ENCODE measurements at places on chromosomes 4 and X.

DNA sequence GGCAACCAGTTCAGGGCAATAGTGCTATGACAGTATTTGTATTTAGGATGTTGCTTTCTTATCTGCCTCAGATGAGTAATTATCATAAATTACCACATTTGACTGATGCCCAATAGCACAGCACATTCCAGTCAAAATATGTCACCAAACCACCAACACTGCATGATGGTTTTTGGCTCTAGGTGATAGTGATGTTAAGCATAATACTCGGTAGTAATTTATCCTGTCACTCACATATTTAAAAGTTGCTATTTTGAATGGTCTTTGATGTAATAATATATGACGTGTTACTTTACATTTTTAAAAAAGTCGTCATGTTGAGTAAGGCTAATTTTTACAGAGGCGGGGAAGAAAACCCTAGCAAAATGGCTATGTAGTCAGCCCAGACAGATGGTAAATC lies 42.5 kb downstream of the UNC5C start:
- no peak for DNase-seq

- DNase-seq = no peak
Observed at GRCh38 chrX:150731795-150732194, 38.6 kb downstream of the MTMR1 start.

GRCh38 chrX:148298737-148299136 lies 201.7 kb upstream of the AFF2 start:
- no peak for DNase-seq

GRCh38 chr4:20252656-20253282 lies 1.1 kb downstream of the SLIT2 start:
- DNase-seq = no peak

DNA sequence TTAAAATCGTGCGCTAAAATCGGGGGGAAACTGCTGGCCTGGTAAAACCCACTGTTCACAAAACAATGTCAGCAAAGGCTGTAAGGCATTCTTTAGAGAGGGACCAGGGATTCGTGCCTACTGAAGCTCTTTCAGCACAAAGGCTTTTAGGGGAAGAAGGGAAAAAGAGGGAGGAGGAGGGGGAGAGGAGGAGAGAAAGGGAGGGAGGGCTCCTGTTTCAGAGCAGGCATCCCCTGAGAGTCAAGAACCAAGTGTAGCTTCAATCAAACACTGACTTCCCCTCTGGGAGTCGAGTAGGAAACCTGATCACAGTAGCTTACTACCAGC lies 9.5 kb downstream of the BCOR start:
- DNase-seq = no peak

GRCh38 chr4:48300004-48300403 lies 30.4 kb upstream of the TEC start:
- DNase-seq = no peak

GRCh38 chr4:41747230-41748055 lies 1.1 kb downstream of the PHOX2B start:
- DNase-seq = no peak

DNA sequence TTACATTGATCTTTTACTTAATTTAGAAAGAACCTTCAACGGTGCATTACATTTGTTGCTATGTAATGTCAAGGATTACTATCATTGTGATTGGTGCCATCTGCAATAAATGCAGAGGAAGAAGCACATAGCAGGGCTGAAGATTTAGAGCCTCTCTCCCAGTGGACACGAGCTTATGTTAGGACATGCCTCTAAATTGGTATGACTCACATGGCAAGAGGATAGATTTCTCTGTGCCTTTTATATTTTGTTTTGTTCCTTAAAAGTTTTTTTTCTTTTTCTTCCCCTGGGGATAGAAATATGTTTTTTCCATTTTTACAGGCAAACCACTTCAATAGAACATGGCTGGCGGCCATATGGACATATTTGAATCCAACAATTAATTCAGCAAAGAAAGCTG lies 205.0 kb upstream of the HAND2 start:
- no peak for DNase-seq

DNA sequence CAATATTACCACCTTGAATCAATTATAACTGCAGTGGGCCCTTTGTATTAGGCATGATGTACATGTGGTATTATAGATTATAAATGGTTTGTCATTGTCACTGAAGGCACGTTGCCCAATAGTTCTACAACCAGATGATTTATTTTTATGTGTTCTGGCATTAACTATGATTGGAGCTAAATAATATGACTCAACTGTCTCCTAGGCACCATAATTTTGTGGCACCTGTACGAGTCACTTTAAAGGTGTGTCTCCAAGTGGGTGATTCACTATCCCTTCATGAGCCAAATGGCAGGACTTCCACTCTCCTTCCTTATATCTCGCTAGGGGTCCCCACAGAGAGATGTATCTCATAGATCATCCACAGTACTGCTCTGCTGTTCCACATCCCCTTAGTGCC lies 6.1 kb upstream of the SMPX start:
- no peak for DNase-seq

GRCh38 chr4:153509724-153510123 lies 43.6 kb downstream of the TMEM131L start:
- no peak for DNase-seq

DNA sequence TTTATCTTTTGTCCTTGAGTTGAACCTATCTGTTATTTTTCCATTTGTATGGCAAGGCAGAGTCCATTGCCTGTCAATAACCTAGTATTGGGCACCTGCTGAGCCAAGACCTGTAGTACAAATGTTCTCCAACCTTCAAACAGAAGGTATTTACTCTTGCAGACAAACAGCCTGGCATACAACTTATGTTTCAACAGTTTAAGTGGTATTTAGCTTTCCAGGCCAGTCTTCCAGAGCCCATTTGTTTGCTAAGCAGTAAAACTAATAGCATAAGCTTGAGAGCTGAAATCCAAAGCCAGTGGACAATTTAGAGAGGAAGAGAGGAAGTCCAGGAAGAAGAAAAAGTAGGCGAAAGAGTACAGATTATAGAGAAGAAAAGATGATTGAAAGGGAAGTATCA lies 979.3 kb downstream of the GLUD2 start:
- no peak for DNase-seq

DNA sequence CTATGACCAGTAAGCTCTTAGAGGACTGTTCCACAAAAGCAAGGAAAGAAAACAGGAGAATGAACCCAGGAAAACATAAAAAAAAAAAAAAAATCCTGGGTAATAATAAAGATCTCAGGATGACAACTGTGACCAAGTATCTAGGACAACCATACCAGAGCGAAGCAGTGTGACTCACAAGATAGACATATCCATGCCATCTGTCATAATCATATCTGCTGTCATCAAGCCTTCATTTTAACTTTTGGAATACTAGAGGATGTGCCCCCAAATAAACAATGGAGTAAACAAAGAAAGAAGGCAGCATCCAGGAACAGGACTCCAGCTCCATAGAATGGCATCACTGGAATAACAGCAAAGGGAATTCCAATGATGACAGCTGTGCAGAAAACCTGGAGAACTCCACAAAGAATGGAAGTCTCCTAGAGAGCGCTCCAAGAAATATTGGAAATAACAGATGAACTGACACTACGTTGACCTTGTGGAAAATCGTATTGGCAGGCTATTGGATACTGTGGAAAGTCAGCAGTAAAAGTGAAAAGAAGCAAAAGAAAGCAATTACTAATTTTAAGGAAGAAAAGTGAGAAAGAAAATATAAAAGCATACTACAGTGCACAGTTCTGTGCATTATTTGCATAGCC lies 35.3 kb downstream of the HPGDS start:
- DNase-seq = no peak

- DNase-seq = no peak
Observed at GRCh38 chr4:21921526-21922180, 26.9 kb downstream of the KCNIP4 start.

DNA sequence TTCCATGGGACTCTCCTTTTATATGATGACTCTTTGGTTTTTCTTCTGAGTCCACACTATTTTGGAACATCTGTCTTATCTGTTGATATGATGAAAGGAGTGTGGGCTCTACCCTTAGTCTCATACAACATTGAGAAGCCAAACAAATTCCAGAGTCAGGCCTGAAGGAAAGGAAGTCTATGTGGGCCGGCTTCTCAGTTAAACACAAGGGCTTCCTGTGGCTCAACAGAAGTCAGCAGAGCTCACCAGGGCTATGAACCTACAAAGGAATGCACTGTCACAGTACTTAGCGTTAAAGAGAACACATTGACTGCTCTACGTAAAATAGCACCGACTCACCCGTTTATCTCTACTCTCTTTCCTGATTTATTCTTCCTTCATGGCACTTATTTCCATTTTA lies 641.0 kb upstream of the FRG1 start:
- DNase-seq = no peak

DNA sequence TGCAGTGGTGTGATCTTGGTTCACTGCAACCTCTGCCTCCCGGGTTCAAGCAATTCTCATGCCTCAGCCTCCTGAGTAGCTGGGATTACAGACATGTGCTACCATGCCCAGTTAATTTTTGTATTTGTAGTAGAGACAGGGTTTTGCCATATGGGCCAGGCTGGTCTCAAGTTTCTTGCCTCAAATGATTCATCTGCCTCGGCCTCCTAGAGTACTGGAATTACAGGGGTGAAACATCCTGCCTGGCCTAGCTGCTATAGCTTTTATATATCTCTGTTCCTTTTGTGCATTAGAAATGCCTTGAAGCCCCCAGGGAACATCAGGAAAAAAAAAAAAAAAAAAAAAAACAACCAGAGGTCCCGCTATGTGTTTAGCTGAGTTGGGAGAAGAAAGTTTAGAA lies 34.8 kb downstream of the UBE2K start:
- DNase-seq = no peak

GRCh38 chr4:148053298-148054003 lies 321.6 kb downstream of the ARHGAP10 start:
- DNase-seq = no peak

DNA sequence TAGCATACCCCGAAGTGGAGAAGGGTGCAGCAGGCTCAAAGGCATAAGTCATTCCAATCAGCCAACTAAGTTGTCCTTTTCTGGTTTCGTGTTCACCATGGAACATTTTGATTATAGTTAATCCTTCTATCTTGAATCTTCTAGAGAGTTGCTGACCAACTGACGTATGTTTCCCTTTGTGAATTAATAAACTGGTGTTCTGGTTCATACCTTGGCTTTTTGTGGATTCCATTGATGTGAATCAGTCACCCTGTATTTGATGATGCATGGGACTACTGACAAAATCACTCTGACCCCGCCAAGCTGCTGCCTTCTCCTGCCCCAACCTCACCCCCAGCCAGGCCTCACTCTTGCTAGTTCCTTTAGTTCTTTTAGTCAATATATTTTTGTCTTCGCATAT lies 32.7 kb downstream of the F9 start:
- no peak for DNase-seq

GRCh38 chrX:22118161-22118830 lies 86.2 kb downstream of the PHEX start:
- DNase-seq = no peak

DNA sequence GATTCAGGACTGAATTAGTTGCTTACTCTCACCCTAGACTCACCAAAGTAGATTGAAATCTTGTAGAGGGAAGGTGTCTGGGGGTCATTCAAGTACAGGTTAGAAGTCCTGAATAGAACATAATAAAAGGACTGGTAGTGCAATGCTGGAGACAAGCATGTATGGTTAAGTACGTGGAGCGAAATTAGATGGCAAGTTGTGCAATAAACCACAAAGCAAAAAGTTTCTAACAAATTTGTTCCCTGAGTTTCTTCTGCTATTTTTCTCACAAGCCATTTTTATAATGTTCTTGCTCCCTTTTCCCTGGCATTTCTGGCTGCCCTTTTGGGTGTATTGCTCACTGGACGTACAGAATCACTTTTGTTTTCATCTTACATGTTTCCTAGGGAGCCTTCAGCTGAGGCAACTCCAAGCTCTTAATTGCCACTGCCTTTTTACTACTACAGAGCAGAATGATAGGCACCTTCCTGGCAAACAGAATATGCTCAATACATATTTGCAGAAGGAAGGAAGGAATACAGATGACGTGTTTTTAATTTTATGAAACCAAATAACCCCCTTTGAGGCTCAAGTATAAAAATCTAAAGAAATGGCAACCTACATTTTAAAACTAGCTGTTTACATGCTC lies 23.4 kb downstream of the LANCL3 start:
- DNase-seq = no peak

DNA sequence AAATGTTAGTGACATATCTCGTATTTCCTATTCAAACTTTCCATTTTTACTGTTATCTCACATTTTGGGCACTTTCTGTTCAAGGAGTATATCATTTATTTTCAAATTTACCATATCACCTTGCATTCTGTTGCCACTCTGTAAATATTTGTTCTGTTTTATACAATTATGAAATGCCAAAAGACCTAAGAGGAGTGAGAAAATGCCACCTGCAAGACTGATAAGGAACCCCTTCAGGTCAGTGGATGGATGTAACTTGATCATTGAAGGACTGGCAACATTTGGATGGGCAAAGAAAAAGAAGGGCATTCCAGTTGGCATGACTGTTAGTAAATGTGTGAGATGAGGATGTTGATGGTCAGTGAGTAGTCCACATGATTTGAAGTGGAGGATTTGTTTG lies 79.1 kb downstream of the OTC start:
- no peak for DNase-seq

DNA sequence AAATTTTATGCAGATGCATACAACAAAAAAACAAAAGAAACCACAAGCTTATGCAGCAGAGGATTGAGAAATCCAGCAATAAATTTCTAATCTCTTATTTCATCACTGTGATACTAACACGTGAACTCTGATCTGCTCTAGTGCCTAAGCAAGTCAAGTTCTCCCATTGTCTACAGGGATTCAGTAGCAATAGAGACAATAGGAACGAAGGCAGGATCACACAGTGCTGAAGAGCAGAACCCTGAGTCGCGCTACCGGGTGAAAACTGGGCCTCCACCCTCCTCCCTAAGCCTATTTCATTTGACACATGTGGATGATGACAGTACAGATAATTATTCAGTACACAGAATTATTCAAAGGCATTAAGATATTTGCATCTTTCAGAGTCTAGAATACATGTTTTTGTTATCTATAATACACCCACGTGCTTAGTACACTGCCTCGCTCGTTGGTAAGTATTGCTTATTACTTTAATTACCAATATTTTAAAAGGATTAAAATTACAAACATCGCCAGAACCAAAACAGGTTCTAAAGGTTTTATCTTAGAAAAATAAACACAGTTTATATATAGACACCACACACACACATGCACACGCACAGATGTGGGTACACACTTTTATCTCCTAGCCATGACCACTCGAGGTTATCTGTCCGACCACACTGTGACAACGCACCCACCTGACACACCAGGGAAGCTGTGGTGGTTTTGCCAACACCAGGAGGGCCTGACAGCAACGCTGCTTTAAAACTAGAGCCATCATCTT lies 60.1 kb downstream of the RFC1 start:
- no peak for DNase-seq

DNA sequence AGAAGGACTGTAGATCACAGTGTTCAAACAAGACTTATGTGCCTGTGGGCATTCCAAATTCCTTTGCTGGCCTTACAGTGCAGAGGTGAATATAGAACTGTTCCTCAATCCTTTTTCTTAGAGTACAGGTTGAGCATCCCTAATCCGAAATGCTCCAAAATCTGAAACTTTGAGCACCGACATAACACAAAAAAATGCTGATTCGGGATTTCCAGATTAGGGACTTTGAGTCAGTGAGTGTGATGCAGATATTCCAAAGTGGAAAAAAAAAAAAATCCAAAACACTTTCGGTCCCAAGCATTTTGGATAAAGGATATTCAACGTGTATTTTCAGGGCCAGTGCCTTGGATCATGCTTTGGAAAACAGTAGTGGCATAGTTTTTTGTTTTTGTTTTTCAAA lies 9.2 kb downstream of the SMS start:
- DNase-seq = no peak

Data from NCI-H1048 (cell line).